Activated naive CD4-positive, alpha-beta T cell treated with anti-CD3 and anti-CD28 coated beads for 36 hours (primary cell): ENCODE measurements at places on chromosomes 2 and 18.

GRCh38 chr2:189658306-189659212, 2.7 kb upstream of the ASNSD1 start:
- peak; percentile 65 for DNase-seq
- H3K4me1 ChIP-seq: peaks cover 37% of the 10 kb centered on the region
- no peaks in the 10 kb centered on the region for H3K27me3 ChIP-seq
- peak overlapping the region; percentile 76 for H3K27ac ChIP-seq
- peaks cover under 1% of the 10 kb centered on the region for H3K36me3 ChIP-seq

DNA sequence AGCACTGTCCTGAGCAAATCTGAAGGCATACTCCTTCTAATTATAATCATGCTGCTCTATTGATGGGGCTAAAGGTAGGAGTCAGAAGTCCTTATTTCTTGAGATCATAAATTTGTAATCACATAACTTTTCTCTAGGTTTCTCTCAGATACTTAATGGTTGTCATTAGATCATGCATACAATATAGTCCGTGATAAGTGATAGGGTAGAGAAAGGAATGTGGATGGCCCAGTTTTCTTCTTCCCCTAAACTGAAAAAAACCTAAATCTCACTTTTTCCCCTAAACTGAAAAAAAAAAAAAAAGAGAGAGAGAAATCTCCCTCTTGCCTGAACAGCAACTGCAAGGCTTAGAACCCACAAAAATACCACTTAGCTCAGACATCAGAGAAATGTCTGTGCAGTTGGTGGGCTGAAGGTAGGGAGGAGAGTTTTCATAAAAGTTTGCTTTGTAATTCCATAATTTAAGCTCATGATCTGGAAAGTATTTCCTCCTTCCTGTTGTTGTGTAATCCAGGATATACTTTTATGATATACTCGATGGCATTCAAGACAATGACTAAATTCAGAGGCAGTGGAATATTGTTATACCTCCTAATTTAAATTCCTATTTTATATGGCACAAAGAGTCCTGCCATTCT, 79.3 kb upstream of the ITPRID2 start:
- H3K36me3 ChIP-seq: no peaks in the 10 kb centered on the region
- H3K27ac ChIP-seq: no peak overlapping the region
- H3K4me3 ChIP-seq: no peak overlapping the region
- DNase-seq: no peak
- no peaks in the 10 kb centered on the region for H3K27me3 ChIP-seq
- peaks cover 7% of the 10 kb centered on the region for H3K4me1 ChIP-seq

GRCh38 chr2:214004463-214004862, 406.4 kb upstream of the VWC2L start:
- no peak overlapping the region for H3K27ac ChIP-seq
- H3K36me3 ChIP-seq: no peaks in the 10 kb centered on the region
- no peak overlapping the region for H3K4me3 ChIP-seq
- no peaks in the 10 kb centered on the region for H3K27me3 ChIP-seq
- no peaks in the 10 kb centered on the region for H3K4me1 ChIP-seq
- no peak for DNase-seq

DNA sequence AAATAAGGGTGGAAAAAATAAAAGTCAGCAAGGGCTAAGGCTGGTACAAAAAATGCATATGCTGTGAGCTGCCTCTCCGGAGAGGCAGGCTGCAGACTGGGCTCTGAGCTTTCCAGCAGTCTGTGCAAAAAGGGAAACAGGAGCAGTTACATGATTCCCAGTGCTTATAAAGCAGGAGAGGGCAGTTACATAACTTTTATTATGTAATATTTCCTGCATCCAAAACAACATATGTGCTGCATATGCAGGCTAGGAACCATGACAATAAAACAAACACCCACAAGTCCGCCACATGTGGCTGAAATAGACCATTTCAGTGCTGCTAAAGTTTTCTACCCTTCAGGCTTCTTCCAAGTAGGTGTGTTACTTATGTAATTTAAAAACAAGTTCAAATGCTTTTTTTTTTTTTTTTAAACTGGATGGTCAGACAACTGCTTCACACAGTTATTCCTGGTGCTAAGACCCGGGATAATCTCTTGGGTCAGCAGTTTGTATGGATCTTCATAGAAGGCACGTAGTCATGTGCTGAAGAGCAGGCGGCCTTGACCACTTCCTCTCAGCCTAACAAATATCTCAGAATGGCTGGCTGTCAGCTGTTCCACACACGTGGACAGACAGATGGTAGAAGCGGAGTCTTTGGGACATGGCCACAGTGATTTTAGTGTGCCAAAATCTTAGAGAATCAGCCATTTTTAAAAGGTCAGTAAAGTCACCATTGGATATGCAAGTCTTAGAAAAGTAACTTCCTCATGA, 43.5 kb downstream of the ARMC9 start:
- no peak for DNase-seq
- no peaks in the 10 kb centered on the region for H3K36me3 ChIP-seq
- H3K4me3 ChIP-seq: no peak overlapping the region
- H3K27me3 ChIP-seq: no peaks in the 10 kb centered on the region
- H3K27ac ChIP-seq: no peak overlapping the region

GRCh38 chr2:196384729-196385128, 213.4 kb upstream of the STK17B start:
- DNase-seq: no peak
- H3K4me1 ChIP-seq: no peaks in the 10 kb centered on the region
- H3K36me3 ChIP-seq: no peaks in the 10 kb centered on the region

GRCh38 chr2:233977296-233977837, 60.2 kb downstream of the TRPM8 start:
- no peak for DNase-seq
- no peaks in the 10 kb centered on the region for H3K36me3 ChIP-seq
- H3K27ac ChIP-seq: no peak overlapping the region
- no peaks in the 10 kb centered on the region for H3K27me3 ChIP-seq

- no peak for DNase-seq
- H3K4me1 ChIP-seq: no peaks in the 10 kb centered on the region
- no peak overlapping the region for H3K4me3 ChIP-seq
- H3K27me3 ChIP-seq: peaks cover 6% of the 10 kb centered on the region
- H3K36me3 ChIP-seq: no peaks in the 10 kb centered on the region
Observed at GRCh38 chr2:109683452-109683851, 69.3 kb downstream of the SOWAHC start.

DNA sequence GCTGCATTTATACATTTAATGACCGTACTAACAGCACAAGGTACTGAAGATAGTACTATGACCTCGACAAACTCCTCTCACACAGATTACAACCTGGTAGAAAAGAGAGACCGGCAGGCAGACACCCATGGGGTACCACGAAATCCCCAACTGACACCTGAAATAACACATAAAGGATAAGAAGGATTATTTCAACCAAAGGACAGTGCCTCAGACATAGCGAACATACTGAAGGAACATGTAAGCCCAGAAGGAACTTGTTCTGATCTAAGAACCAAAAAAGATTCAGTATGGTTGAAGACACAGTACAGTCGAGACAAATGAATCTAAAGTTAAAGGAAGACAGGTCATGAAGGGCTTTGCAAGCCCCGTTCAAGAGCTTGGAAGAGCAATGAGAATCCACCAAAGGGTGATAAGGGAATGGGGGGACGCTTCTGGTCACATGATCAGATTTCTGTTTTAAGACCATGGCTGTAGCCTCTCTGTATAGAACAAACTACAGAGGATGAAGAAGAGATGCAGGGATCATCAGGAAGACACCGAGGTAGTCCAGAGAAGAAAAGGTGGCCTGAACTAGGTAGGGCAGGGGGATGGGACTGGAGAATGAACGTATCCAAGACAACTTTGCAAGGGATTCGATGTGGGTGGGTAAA, 902 bp downstream of the MCFD2 start:
- DNase-seq: no peak
- H3K4me3 ChIP-seq: peak overlapping the region; percentile 82
- peaks cover 19% of the 10 kb centered on the region for H3K36me3 ChIP-seq
- H3K27me3 ChIP-seq: no peaks in the 10 kb centered on the region

- H3K27me3 ChIP-seq: peaks cover 3% of the 10 kb centered on the region
- no peak overlapping the region for H3K27ac ChIP-seq
- H3K4me3 ChIP-seq: no peak overlapping the region
- DNase-seq: no peak
- H3K36me3 ChIP-seq: no peaks in the 10 kb centered on the region
- no peaks in the 10 kb centered on the region for H3K4me1 ChIP-seq
Observed at GRCh38 chr2:23100406-23100805, 284.6 kb upstream of the KLHL29 start.

- no peaks in the 10 kb centered on the region for H3K27me3 ChIP-seq
- H3K36me3 ChIP-seq: no peaks in the 10 kb centered on the region
- DNase-seq: no peak
- H3K4me1 ChIP-seq: peaks cover 15% of the 10 kb centered on the region
- H3K27ac ChIP-seq: no peak overlapping the region
Observed at GRCh38 chr2:62738981-62739936, 33.7 kb downstream of the EHBP1 start.

- no peak overlapping the region for H3K4me3 ChIP-seq
- H3K36me3 ChIP-seq: no peaks in the 10 kb centered on the region
- no peaks in the 10 kb centered on the region for H3K27me3 ChIP-seq
- H3K4me1 ChIP-seq: no peaks in the 10 kb centered on the region
- H3K27ac ChIP-seq: no peak overlapping the region
- no peak for DNase-seq
Observed at GRCh38 chr18:48680339-48681250, 141.8 kb downstream of the CTIF start.
